ENCODE measurements at places on chromosomes 6 and 20.

GRCh38 chr6:112626468-112627082 lies 279.4 kb downstream of the RFPL4B start:
- DNase-seq, result no peak

DNA sequence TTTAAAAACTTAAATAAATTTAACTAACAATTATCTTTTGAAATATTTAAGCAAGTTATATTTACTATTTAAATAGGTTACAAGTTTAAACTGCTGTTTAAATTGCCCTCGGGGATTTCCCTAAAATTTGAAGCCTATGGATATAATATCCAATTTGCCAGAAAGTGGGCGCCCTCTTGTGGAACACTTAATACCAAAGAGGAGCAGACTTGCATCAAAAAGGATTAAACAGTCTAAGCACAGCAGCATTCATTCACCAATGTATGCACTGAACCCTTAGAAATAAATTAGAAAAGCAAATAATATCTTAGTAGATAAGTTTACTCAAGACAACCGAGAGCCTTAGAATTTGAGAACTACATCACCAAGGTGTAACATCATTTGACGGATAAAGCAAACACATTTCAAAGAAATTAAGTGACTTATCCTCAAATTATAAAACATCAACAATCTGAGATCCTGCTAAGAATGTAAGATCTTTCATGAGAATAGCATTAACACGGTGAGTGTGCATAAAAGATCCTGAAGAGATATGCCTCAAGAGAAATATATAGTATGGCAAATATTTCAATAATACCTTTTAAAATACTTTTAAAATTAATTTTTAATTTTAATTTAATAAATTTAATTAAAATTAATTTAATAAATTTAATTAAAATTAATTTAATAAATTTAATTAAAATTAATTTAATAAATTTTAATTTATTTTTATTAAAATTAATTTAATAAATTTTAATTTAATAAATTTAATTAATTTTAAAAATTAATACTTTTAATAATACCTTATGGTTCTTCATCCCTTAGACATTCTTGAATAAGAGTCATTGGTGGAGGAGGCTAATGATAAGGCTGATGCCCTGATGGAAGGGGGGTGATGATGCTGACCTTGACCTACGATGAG lies 11.5 kb upstream of the MEP1A start:
- DNase-seq, result no peak

GRCh38 chr20:23231561-23232218 lies 118.9 kb upstream of the NXT1 start:
- no peak for DNase-seq

DNA sequence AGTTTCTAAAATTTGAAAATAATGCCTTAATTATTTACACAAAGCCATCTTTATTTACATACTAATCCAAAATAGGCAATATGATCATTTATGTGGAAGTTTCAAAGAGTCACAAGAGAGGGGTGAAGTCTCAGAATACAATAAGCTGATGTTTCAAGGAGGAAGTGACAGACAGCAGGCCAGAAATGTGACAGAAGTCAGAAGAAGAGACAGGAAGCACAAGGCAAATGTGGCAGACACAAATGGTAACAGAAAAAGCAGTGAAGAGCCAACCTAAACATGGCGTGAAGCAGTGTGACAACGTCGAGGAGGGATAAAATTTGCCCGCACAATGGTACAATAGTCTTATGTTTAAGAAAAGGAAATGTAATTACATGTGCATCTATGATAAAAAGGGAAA lies 59.8 kb downstream of the SHPRH start:
- DNase-seq, result no peak

DNA sequence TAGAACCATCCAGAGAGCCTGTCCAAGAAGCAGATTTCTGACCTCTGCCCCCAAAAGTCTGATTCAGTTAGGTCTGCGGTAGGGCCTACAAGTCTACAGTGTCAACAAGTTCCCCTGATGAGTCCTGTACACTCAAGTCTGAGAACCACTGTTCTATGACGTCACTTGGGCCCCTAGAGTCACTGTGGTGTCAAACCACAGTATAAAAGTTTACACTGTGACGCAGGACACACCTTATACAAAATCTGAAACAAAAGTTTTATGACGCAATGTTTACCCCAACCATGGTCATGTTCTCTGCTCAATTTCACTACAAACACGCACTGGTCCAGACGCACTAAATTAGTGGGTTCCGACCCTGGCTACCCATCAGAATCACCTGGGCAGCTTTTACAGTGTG lies 17.9 kb downstream of the SLA2 start:
- no peak for DNase-seq

- DNase-seq, result no peak
Observed at GRCh38 chr20:49620364-49621240, 52.7 kb upstream of the PTGIS start.

GRCh38 chr6:41066867-41067304 lies 5.3 kb downstream of the OARD1 start:
- peak; percentile 27 for DNase-seq
